ENCODE measurements at places on chromosomes 3 and 15.

DNA sequence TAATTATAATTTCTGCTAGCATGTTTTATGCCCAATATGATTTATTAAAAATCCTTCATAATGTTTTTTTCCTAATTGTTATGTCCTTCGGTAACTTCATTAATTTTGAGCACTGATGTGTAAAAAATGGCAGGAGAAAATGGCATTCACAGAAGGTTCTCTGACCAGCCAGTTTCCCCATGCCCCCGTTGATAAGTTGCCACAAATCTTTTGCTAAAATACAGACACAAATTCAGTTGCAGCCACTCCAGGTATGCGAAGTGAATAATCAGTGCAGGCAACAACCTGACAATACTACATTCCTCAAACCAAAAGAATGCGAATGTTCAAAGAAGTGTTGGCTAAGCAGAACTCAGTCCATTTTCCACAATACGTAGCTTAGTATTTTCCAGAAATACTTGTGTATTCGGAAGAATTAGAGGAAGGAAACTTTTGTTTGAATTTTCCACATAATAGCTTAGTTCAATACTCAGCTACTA is 32.7 kb downstream of the CHL1 start:
- no peak for DNase-seq

GRCh38 chr3:197367081-197367780 is 68.8 kb upstream of the DLG1 start:
- DNase-seq: no peak

- no peak for DNase-seq
These were observed 59.8 kb upstream of the ZPLD1 start for GRCh38 chr3:102374863-102375634.

- DNase-seq: no peak
These were observed 30.4 kb downstream of the GOLGA6L2 start for GRCh38 chr15:23416349-23417276.

GRCh38 chr3:100402256-100402655 is 917 bp downstream of the LNP1 start:
- DNase-seq: no peak

DNA sequence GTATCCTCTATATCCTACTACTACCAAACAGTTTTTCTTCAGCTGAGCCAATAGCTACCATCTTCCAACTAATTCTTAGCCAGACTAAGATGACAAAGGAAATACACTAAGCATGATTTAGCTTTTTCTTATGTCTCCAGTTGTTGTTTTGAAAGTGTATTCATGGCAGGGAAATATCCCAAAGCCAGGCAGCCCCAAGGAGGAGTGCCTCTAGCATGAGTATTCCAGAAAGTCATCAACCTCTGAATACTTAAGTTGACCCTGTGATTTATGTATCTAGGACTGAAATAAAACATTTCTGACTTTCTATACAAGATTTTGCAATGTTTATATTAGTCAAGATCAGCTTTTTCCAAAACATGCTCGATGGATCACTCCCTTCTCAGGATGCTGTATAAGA is 449.1 kb downstream of the IL5RA start:
- no peak for DNase-seq

DNA sequence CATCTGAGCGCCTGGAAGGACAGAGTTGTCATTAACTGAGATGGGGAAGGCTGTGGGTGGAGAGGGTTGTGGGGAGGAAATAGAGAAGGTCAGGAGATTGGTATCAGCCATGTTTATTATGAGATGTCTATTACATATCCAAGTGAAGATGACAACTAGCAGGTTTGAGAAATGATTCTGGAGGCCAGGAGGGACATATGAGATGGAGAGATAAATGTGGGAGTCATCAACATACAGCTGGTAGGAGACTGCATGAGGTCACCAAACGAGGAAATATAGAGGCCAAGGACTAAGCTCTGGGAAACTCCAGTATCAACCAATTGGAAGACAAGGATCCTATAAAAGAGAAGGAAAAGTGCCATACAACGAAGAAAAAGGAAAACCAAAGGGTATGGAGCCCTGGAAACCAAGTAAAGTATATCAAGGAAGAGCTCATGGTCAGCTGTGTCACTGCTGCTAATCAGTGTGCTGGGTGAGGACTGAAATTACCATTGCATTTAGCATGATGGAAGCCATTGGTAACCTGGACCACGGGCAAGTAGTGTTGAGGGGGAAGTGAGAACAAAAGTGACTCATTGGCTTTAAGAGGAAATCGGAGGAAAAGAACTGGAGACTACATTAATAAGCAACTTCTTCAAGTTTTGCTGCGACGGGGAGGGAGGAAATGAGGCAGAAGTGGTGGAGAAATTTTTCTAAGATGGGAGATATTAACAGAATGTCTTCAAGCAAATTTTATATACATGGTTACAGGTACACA is 14.0 kb upstream of the UACA start:
- no peak for DNase-seq

DNA sequence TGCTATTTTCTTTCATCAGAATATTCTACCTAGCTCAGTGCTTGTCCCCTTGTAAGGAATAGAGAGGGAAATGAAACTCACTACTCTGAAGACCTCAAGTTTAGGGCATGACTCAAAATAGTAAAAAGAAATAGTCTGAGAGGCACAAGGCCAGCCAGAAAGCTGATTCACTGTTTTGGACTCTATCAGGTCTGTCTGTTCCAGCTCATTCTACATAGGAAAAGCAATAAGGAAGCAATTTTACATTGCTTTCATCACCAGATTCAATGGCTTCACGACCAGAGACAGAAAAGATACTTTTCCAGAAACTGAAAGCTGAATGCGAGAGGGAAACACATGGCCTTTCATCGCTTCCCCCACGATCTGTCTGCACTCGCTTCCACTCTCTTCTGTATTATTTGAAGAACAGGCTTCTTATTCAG is 276.0 kb downstream of the GBE1 start:
- no peak for DNase-seq

DNA sequence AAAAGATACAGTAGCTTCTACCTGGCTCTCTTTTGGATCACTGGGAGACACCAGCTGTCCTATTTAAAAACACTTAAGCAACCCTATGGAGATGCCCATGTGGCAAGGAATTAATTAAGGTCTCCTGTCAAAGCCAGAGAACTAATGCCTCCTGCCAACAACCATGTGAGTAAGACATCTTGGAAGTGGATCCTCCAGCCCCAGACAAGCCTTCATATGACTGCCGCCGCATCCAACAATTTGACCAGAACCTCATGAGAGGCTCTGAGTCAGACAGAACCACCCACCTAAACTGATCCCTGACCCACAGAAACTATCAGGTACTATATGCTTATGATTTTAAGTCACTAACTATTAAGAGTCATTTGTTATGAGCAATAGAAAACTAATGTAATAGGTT is 22.3 kb downstream of the IFT80 start:
- no peak for DNase-seq

GRCh38 chr15:70687482-70687881 is 75.9 kb downstream of the UACA start:
- DNase-seq: no peak

DNA sequence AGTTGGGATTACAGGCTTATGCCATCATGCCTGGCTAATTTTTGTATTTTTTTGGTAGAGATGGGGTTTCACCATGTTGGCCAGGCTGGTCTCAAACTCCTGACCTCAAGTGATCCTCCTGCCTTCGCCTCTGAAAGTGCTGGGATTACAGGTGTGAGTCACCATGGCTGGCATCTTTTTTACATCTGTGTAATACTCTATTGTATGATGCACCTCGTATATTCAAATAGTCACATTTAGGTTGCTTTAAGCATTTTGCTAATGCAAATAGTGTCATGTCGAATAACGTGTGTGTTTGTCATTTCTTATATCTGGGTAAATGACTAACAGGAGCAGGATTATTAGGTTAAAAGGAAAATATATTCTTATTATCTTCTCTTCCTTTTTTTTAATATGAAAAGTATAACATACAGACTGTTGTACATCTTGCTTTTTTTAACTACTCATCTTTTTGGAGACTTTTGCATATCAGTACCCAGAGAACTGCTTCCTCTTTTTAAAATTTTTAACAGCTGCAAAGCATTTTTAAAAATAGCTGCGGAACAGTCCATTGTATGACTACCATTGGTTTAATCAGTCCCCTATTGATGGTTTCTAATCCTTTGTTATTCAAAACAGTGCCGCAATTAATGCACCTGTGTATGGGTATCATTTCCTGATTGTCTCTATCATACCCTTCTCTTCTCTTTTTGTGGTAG is 13.4 kb downstream of the SCAMP5 start:
- no peak for DNase-seq

DNA sequence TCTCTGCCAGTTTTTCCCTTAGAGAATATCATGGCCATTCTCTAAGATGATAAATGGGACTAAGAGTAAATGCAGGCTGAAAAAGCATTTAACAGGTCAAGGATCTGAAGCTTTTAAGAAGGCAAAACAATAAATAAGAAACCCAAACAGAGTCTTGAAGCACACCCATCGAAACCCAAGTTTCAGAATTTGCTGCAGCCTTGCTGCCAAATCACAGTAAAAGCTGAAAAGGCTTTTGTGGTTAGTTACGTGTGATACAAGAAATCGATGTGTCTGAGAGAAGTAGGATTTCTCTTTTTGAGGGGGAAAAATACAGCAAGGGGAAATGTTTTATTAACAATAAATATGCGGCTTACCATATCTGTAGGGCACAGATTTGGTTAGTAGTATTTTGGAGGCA is 92.0 kb downstream of the IGF1R start:
- no peak for DNase-seq

DNA sequence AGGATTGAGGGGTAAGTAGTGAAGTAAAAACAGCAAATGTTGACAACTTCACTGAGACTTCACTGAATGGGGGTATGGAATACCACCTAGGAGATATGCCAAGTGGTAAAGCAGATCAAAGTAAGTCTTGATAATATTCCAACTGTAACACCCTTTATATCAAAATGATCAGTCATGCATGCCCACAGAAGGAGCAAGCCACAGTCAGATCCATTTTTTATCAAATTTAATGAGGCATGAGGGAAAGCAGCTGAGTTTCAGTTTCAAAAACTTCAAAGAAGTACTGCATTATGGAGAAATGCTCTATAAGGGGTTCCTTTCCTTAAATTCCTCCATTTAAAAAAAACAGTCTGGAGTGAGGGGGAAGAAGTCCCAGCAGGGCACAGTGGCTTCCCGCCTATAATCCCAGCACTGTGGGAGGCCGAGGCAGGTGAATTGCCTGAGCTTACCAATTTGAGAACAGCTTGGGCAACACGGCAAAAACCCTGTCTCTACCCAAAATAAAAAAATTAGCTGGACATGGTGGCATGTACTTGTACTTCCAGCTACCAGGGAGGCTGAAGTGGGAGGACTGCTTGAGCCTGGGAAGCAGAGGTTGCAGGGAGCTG is 56.9 kb downstream of the TJP1 start:
- no peak for DNase-seq

DNA sequence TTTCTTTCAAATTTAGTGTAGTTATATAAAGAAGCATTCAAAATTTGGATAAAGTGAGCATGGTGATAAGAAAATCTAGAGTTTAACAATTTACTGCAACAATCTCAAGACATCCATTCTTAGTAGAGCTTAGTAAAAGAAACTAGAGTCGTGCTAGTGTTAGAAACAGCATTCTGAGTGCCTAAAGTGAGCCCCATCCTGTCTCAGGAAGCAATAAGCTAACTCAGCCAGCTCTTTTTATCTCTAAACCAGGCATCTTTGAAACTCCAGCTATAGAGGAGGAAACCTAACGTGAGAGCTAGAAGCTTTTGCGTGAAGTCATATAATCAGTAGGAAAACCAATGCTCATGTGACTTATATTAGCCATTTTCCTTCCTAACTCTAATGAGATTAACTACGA is 1187.1 kb upstream of the EPHA6 start:
- no peak for DNase-seq

GRCh38 chr15:79562403-79562815 is 130.3 kb downstream of the MINAR1 start:
- no peak for DNase-seq

GRCh38 chr3:124837065-124837464 is 50.1 kb downstream of the ITGB5 start:
- DNase-seq: no peak

- no peak for DNase-seq
These were observed 12.9 kb upstream of the APEH start for GRCh38 chr3:49661281-49661680.

Measured in stimulated activated CD8-positive, alpha-beta memory T cell treated with anti-CD3 and anti-CD28 coated beads, Interleukin-15, amount 100 ng/mL, for 1 hour (primary cell).